Stimulated activated CD4-positive, alpha-beta T cell treated with anti-CD3 and anti-CD28 coated beads, Interleukin-1b, Interleukin-23, amount 100 ng/mL, for 1 hour (primary cell): ENCODE measurements at places on chromosomes 11 and 22.

- DNase-seq: no peak
These were observed 42.8 kb downstream of the PIWIL3 start for GRCh38 chr22:24731761-24732160.

GRCh38 chr11:83545494-83546260, 259.5 kb upstream of the CCDC90B start:
- DNase-seq: no peak

- DNase-seq: no peak
These were observed 66.9 kb downstream of the BCR start for GRCh38 chr22:23246982-23247766.

- DNase-seq: no peak
These were observed 837 bp upstream of the PLAAT5 start for GRCh38 chr11:63491636-63492372.

- DNase-seq: no peak
These were observed 62.2 kb upstream of the FADD start for GRCh38 chr11:70140711-70141485.

DNA sequence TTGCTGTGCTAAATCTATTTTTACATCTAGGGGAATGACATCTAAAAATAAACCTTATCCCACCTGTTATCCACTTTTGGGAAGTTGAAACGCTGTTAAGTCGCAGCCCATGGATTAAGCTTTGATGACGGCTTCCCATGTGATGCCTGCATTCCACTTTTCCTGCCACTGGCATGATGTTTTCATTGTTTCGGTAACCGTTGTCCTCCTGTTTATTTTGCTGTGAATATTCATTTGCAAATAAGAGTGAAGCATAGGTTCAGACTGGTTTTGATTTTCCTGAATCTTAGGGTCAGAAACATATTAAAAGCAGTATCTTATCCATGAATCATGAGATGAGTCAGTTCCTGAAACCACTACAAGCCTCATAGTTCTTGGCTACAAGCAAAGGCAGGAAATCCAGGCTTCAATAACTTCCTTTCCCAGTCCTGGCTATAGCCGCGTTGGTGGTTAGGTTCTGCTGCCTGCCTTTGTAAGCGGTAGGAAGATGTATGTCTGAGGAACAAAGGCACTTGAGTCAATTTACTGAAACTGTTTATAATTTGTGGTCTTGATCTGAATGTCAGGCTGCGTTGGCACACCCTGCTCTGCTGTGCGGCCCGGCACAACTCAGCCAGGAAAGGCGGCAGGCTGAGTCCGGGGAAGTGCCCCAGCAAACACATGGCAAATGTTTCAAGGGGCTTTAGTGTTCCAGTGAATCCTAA, 19.4 kb downstream of the TEAD1 start:
- DNase-seq: no peak

- DNase-seq: no peak
These were observed 3.8 kb upstream of the FDX1 start for GRCh38 chr11:110425751-110426545.

DNA sequence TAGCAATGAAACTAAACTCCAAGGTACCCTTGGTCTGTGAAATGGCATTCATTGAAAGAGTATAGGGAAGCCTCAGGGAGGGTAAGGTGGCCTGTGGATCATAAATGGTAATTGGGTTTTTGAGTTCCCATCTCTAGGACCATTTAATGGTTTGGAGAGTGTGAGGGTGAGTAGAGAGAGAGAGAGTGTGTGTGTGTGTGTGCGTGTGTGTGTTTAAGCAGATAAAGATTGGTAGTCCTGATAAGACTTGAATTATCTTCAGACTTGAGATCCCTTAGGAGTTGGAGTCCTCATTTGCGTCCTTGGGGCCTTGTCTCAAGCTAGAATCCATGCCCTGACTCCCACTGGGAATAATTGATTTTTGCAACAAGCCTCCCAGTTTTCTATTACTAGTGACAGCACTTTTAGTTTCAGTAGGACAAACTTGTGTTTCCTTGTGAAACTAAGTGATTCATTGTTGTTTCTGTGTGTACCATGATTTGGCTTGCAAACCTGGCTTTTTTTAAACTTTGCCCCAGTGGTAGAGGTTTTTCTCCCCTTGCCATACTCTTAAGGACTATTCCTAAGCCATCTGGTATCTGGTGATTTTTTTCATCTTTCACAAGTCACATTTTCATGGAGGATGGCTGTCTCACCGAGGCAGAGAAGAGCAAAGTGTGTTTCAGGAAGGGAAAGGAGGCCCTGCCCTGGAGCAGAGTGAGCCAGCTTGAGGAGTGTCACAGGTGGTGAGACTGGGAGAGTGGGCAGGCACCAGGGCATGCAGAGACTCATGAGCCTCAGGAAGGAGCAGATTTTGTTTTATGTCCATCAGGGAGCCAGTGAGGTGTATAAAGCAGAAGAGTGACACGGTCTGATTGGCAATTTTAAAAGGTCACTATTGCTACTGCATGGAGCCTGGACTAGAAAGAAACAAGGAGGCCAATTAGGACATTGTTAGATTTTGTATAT, 26.7 kb downstream of the ALKBH3 start:
- DNase-seq: no peak

DNA sequence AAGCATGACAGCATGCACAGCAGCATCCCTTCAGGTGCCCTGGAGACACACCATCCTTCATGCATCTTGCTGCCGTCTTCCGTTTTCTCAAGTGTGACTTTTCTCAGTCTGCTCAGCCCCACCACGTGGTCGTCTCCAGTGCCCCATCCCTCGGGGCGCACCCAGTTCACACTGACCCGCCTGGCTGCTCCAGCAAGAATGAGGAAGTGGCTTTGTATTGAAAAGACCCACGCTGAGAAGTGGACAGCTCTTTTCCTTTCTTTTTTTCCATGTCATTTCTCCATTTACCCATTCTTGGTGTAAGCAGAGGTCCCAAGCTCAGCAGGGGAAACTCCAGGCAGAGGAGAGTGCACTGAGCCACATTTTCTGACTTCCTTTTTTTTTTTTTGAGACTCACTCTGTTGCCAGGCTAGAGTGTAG, 14.5 kb downstream of the SERPINH1 start:
- no peak for DNase-seq

DNA sequence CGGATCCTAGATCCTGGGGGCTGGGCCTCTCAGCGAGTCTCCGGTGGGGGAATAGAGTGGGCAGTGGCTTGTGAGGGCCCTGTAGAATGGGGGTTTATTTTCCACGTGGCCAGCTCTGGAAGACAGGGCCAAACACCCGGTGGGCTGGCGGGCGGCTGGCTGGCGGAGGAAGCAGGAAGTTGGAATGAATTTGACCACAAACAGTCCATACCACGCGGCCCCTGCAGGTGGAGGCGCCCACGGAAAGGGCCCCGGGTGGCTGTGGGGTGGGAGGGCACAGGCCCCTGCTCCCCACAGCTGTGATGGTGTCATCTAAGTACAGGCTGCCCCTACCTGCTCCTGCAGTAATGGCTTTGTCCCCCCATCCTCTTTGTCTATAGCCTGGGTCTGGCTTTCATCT, 15.1 kb downstream of the MCAT start:
- no peak for DNase-seq

GRCh38 chr11:83158357-83158786, 1.4 kb downstream of the PCF11 start:
- DNase-seq: no peak

DNA sequence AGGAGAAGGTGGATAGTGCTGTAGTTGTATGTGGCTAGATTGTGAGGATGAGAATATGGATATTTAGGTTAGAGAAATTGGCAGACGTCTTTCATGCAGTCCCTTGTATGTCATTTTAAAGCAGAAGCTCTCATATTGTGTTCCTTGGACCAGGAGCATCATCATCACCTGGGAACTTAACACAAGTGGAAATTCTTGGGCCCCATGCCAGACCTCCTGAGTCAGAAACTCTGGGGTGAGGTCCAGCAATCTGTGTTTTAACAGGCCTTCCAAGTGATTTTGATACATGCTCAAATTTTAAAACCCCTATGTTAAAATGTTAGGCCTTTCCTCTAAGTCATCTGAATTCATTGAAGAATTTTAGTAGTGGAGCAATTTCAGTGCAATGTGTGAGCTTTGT, 34.8 kb downstream of the JHY start:
- no peak for DNase-seq

- DNase-seq: no peak
These were observed 11.8 kb downstream of the C11orf87 start for GRCh38 chr11:109433753-109434256.

DNA sequence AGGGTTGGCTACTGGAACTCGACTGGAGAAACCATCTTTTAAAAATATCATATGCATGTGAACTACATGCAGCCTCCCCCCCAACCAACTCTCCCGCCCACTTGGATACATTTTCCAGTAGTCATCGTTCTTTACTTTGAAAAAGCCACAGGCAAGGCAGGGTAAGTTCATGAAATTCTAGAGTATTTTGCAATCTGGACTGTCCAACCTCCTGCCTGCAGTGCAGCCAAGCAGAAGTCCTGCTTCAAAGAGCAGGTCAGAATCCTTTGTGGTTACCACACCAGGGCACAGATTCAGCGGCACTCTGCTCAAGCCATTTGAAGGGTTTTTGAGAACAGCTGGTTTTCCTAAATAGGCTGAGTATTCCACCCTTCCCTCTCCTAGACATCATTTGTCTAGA, 12.1 kb downstream of the ELF5 start:
- no peak for DNase-seq

- no peak for DNase-seq
These were observed 12.4 kb downstream of the CAVIN3 start for GRCh38 chr11:6307876-6308275.

GRCh38 chr11:122750049-122750448, 88.3 kb upstream of the CRTAM start:
- no peak for DNase-seq
